Omental fat pad (tissue), 4 donors: ENCODE measurements at places on chromosomes 7 and 10. TPM values are rescaled to one million over a fixed set of nuclear protein-coding genes. Genes with fewer than 3 reads are reported as not detected.

Gene ACSL5
- 58.8 TPM for total RNA-seq

DNA sequence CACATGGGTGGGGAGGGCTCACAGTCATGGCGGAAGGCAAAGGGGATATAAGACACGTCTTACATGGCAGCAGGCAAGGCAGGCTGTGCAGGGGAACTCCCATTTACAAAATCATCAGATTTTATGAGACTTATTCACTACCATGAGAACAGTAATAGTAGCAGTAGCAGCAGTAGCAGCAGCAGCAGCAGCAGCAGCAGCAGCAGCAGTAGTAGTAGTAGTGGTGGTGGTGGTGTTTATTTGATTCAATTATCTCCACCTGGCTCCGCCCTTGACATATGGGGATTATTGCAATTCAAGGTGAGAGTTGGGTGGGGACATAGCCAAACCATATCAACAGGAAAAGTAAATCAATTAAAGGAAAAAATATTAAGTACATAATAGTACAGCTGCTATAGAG, 184.7 kb downstream of the LRMDA start:
- DNase-seq: no peak

DNA sequence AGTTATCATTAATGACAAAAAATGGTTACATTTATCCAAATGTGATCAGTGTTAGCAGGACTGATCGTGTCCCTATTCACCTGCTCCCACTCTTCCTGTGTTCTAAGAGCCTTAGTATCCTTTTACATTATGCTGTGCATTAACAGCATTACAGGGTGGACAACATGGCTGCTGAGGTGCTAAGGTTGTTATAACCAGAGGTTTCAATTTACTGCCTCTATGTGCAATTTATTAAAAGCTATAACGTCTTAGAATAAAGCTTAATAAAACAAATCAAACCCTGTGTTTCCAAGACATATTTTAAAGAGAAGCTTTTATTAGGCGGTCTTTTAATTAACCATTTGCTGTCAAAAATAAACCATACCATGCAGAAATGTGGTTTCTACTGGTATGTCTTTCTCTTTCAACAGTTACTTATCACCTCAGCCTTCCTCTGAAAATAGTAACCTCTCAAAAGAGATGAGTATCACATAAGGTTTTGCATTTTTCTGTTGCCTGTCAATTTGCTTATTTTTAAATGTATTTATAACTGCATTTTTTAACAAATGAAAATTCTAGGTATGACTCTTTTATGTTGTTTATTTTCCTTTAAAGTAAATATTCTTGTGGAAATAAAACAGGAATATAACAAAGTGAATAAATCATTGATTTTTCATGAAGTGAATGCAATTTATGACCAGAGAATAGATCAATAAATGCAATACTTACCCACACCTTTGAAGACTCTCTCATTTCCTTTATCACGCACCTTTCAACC, 849.8 kb upstream of the SORCS1 start:
- DNase-seq: no peak

- no peak for DNase-seq
Measured at GRCh38 chr10:43083764-43084163, 6.9 kb downstream of the RET start.

DNA sequence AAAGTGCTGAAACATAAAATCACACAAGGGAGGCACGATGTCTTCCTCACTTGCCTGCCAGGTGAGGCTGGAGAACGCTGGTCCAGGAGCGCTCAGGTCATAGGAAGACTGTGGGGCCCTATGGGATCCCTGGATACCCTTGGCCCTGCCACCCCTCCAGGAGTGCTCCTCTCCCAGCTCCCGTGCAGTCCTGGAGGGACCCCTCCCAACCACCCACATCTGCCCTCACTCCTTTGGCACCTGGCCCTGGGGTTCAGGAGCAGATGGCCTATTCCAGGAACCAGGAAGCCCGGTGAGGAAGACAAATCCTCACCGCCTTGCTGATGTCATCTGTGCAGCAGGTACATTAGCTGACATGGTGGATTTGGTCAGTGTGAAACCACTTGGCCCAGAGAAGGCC, 3.7 kb upstream of the CXCL12 start:
- no peak for DNase-seq

- DNase-seq: no peak
Measured at GRCh38 chr10:70664702-70665195, 7.6 kb upstream of the ADAMTS14 start.

Gene OR9A2
- not detected for total RNA-seq

DNA sequence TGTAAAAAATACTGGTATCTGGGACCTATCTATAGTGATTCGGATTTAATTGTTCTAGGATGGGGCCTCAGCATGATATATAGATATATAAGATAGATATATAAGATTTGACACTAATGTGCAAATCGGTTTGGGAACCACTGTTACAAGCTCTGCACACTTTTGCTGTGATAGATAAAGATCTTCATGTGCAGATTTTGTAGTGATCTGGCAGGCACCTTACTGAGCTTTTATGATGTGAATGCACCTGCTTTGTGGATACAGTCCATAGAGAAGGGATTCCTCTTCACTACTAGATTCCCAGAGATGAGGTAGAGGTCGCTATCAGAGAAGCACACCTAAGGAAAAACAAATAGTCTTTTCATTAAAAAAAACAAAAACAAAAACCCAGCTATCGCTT, 33.3 kb upstream of the PCGF5 start:
- no peak for DNase-seq

DNA sequence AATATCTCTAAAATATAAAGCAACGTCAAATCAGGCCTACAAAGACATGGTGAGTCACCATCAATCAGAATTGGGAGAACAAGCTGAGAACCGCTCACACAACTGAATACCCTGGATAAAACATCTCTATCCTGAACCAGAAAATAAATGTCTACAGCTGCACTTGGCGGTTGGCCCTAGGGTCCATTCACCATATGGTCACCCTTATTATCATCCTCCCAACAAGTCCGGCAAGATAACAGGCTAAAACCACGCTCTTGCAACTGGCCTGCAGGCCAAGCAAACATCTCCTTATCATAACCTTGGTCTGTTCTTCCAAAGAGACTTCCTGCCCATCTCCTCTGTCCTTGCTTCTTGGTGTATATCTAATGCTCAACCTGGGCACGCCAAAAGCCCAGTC, 310.7 kb downstream of the CALN1 start:
- no peak for DNase-seq

Gene ZNF398
- 23.5 TPM for total RNA-seq

GRCh38 chr7:73418113-73418703, 15.4 kb upstream of the FZD9 start:
- no peak for DNase-seq

Gene KIAA1217
- 12.7 TPM for total RNA-seq

- no peak for DNase-seq
Measured at GRCh38 chr10:52566471-52567246, 205.9 kb downstream of the MBL2 start.

GRCh38 chr10:32318476-32318896, 28.5 kb downstream of the EPC1 start:
- no peak for DNase-seq

Gene MYL10
- not detected for total RNA-seq

Gene FOXI2
- total RNA-seq: not detected

- no peak for DNase-seq
Measured at GRCh38 chr10:47230482-47230881, 69.5 kb upstream of the GDF10 start.

DNA sequence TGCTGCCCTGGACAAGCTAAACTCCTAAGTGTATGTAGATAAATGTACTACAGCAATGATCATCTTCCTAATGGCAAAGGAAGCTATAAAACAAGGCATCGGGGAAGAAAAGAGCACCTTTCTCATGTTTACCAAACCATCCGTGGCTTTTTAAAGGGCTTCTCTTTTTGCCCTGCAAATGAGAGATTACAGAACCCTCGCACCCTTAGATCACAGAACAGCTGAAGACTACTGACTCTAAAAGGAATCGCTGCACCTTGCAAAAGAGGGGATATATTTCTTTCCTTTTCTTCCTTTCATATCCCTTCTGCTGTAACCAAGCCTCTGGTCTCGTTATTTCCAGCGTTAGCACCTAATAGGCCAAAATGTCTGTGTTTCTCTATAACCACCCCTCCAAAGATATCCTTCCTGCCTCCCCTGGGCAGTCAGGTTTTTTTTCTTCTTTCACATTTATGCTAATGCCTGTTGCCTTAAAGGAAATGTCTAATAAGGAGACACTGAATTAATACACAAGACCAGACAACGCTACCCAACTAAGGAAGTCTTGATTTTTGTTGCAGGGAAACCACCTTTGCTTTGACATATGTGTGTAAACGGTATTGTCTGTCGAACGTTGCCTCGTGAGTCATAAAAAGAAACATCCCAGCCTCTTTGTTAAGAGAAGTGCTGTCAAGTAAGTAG, 10.5 kb downstream of the ST8SIA6 start:
- DNase-seq: no peak

Gene ANK3
- 15.7 TPM for total RNA-seq

GRCh38 chr7:101635484-101635883, 6.4 kb upstream of the MYL10 start:
- DNase-seq: no peak

GRCh38 chr7:106896231-106896630, 31.1 kb downstream of the PIK3CG start:
- DNase-seq: no peak

Gene SEMA4G
- total RNA-seq: 1.4 TPM

Gene NYAP1
- total RNA-seq: 1.7 TPM
